Effector memory CD4-positive, alpha-beta T cell (primary cell): ENCODE measurements at places on chromosomes 3 and 15.

GRCh38 chr3:155423526-155424322, 130.2 kb upstream of the STRIT1 start:
- DNase-seq: no peak

- DNase-seq: no peak
These were observed 584.6 kb downstream of the MCTP2 start for GRCh38 chr15:94815914-94816313.

- DNase-seq: no peak
These were observed 8.8 kb upstream of the MUC20 start for GRCh38 chr3:195711813-195712534.

DNA sequence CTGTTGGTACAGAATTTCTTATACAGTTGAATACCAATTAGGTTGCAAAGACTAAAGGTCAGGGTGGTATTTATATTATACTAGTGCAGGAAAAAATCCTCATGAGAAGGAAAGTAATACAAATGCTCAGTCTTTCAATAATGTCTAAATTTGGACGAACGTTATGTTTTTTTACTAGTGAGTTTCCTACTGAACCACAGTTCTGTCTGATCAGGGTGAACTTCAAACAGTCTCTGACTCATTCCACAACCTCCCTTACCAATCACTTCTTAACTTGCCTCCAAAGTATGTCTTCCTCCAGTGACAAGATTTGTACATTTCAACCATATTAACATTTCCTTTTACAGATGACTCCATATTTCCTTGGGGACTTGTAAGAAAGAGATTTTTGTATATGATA, 3.4 kb downstream of the TMEM212 start:
- DNase-seq: no peak

- DNase-seq: no peak
These were observed 456.0 kb downstream of the TUSC7 start for GRCh38 chr3:117165601-117166051.

DNA sequence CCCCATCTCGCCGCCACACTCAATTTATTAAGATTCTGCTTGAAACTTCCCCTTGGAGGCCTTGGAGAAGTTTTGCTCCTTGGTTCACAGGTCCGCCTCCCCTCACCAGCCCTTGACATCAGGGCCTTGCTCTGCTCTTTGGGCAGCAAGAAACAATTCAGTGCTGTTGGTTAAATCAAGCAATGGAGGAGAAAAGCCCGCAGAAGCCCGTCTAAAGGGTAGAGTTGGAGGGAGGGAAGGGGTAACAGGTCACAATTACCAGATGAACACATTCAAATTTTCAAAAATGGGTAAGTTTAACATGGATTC, 429 bp downstream of the PARP9 start:
- DNase-seq: no peak

DNA sequence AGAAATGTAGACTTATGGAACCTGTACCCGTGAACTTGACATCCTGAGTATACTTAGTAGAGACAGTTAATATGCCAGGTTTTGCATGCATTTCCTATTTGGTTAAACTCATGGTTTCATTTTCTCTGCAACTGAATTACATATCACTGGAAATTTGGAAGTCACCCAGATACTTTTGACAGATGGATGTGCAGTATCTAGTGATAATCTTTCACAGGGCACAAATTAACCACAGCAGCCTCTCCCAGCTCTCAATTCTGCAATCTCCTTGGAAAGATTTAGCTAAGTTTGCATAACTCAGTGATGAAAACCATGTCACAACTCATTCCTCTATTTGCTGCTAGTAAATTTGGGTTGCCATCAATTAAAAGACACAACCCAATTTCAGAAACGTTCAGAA, 162.3 kb upstream of the TPM1 start:
- DNase-seq: no peak

GRCh38 chr3:109384164-109384563, 46.8 kb upstream of the DPPA4 start:
- DNase-seq: no peak

DNA sequence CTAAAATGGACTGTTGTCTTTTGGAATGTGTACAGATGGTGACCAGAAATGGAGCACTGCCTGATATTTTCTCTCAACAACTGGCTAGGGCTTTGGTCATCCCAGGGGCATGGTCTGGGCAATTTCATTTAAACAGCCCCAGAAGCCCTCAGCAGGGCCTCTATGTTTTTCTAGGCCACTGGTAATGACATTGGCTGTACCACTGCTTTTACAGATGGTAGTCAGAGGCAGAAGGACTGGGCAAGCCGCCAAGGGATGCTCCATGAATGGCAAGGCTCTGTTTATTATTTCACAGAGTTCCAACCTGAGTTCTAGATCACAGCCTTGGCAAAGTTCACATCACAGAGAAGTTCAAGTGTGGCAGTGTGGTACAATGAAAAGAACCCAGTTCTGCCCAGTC, 37.0 kb upstream of the LMCD1 start:
- no peak for DNase-seq

DNA sequence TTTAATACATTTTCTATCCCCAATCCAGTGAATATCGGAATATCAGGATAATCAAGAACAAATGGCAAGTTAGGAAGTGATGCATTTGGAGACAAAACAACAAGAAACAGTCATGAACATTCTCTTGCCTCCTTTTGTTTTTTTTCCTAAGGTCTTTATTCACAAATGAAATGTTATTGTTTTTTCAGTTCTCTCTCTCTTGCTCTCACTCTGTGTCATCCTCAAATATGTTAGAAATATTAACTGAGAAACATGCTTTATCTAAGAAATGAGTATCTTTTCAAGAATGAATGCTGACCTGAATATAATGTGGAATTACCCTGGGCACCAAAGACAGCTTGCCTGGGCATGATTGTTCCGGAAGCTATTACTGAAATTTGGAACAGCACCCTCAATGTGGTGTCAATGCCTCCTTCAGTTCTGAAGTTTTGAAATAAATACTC, 51.3 kb downstream of the RBMS3 start:
- DNase-seq: no peak

- DNase-seq: no peak
These were observed 83.0 kb upstream of the KCNAB1 start for GRCh38 chr3:156037356-156037755.

- DNase-seq: no peak
These were observed 22.7 kb upstream of the NIPA2 start for GRCh38 chr15:22815766-22816165.

DNA sequence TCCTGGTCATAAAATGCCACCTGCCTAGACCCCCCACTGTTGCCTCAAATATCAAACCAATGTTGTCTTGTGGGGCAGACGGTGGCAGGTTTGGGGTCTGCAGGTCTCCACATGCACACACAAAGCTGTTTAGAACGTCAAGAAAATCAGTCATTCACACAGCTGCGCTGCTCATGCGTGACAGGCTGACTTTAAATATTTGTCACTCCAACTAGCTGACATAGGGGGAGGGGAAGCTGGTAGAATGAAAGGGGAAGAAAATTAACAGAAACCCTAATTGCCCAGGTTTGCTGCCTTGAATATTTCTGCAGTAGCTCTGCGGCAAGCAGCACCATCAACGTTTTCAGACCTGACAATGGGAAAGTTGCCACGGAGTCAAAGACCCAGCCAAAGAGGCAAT, 201.8 kb downstream of the ABHD5 start:
- no peak for DNase-seq

- DNase-seq: no peak
These were observed 7.3 kb upstream of the BCL2A1 start for GRCh38 chr15:79978260-79978654.

DNA sequence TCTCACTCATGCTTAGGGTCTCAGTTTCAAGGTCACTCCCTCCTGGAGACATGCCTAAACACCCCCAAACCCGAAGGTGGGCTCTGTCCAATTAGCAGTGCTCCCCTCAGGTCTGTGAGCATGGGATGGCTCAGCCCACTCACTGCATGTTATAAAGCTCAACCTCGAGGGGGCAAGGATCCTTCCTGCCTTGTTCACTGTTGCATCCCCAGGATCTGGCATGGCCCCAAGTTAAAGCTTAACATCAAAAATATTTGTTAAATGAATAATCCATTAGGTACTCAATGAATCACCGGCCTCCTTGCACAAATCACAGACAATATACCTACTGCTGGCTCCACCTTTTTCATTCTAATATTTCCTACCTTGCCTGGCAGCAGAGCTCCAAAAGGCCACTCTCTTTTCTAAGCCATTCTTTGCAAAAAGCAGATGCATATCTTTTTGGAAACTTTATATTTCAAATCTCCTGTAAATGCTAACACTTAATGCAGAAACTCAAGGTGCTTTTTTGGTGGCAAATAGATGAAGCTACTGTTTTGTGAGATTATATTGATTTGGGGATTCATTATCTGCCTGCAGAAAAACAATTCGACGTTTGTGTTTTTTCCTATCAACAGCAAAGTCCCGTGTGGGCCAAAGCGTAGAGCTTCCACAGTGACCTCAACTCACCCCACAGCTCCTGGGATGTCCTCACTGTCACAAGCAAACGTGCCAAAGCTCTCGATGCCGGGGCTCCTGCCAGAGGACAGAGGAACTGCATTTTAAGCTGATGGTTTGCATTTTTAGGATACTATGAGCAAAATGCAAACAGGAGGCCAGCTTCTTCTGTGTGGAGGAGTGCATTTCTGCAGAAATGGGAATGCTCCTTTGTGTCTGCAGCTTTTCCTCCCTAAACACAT, 35.4 kb downstream of the PCOLCE2 start:
- DNase-seq: no peak

DNA sequence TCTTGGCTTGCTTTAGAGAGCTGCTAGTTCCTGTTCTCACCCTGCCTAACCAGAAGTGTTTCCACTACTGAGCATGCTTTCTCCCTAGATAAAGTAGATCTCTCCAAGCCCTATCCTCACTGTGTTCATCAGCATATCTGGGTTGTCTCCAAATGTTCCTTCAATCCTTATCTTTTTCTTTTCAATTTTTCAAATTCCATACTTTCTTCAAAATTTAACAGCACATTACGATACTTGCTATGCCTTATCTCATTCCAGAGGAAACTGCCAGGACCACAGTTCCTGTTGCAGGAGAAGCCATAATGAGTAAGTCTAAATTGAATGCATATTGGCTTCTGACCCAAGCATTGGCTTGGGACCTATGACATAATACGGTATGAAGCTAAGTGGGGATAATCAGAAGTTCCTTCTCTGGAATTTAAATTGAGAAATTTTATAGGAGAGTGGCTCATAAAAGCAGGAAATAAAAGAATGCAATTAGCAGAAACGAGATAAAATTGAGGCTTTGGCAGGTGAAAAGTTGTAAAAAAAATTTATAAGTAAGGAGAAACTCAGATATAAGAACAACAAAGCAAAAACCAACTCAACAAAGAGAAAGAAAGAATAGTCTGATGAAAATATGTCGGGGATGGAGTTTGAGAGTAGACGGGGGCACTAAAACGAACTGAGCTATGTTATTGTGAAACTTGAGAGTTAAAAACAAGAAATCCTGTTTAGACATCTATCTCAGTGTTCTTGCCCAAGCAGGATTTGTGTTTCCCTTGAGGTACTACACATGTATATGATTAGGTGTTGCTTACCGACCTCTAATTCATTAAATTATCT, 631.7 kb upstream of the CCDC54 start:
- no peak for DNase-seq

GRCh38 chr15:77409259-77410156, 10.4 kb downstream of the PEAK1 start:
- no peak for DNase-seq

GRCh38 chr15:98581715-98582114, 66.6 kb upstream of the IGF1R start:
- DNase-seq: no peak

DNA sequence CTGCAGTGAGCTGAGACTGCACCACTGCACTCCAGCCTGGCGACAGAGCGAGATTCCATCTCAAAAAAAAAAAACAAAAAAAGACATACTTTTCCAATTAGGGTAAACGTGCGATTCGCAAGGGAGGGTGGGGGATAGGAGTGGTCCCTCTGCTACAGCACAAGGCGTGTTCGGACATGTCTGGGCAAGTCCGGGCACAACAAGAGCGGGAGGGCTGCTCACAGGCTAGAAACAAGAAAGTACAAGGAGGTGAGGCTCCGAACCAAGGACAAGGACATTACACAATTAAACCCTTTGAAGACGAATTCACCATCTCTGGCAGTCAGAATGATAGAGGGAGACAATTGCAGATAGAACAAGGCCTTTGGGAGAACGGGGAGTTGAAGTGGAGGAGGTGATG, 32.2 kb upstream of the BCL2A1 start:
- DNase-seq: no peak

DNA sequence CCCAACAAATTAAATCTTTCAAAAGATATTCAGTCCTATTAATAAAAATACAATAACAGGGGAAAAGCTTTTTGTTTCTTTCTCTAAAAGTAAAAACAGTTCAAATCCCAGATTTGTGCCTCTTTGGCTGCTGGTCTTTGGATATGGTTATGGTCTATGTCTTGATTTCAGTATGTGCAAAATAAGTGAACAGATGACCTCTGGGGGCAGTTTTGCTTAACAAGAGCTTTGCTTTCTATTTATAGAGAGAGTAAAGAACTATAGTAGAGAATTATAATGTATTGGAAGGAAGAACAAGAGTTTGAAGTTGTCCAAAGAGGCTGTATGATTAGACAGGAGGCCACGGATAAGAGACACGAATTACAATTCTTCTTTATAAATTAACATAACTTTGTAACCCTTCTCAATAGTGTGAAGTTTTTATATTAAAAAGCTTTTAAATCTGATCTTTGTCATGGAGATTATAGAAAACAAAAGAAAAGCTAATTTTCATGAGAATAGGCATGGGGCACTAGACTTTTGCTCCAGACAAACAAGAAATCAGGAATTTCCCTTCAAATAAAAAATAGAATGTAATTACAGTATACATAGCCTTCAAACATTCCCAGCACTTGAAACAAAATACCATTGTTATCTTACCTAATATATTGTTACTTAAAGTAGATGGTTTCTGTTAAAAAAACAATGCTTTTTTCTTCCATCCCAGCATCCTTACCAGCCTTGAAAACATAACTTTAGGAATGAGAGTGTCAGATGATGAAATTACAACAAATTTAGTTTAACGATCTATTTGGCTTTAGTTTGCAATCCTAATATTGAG, 432.7 kb upstream of the ARHGEF26 start:
- DNase-seq: no peak

GRCh38 chr15:59154243-59154642, 49.3 kb downstream of the CCNB2 start:
- DNase-seq: no peak

DNA sequence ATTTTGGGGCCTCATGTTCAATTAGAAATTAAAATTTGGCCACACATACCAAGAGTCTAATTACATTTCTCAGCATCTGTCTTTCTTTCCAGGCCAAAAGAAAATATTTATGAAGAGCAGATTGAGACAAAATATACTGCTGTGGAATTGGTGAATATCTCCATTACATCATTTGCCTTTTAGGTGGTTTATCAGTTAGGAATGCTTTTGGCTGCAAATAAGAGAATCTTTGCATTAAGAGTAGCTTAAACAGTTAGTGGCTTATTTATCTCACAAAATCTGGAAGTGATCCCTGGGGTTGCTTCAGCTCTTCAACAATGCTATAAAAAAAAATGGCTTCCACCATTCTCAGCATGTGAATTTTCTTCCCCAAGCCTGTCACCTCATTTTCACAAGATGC, 308.7 kb downstream of the MAGI1 start:
- no peak for DNase-seq
